ENCODE measurements at places on chromosomes 16 and 17.

DNA sequence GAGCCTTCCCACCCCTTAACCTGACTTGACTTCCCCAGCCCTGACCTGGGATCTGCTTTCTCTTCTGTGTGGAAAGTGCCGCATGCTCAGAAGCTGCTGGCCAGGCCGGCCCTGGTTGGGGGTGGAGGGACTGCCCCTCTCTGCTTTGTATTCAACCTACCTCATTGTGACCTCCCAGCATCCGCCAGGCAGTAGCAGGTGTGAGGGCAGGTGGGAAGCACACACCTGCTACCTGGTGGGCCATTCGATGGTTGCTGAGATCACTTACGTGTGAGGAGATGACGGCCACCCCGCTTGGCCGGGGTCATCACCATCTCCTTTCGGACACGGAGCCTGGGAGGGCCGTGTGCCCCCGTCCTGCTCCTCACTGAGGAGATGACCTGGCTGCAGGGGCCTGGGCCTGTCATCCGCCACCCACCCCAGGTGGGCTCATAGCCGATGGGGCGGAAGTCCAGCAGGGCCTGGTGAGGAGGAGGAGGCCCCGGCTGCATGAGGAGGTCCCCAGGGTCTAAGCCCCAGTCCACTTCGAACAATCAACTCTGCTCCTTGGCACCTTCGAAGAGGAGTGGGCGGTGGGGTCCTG lies 7.1 kb downstream of the CPNE7 start:
- DNase-seq: no peak

GRCh38 chr17:2398655-2399571 lies 1.9 kb downstream of the MNT start:
- no peak for DNase-seq

GRCh38 chr17:50055055-50055425 lies 870 bp upstream of the ITGA3 start:
- DNase-seq: no peak

DNA sequence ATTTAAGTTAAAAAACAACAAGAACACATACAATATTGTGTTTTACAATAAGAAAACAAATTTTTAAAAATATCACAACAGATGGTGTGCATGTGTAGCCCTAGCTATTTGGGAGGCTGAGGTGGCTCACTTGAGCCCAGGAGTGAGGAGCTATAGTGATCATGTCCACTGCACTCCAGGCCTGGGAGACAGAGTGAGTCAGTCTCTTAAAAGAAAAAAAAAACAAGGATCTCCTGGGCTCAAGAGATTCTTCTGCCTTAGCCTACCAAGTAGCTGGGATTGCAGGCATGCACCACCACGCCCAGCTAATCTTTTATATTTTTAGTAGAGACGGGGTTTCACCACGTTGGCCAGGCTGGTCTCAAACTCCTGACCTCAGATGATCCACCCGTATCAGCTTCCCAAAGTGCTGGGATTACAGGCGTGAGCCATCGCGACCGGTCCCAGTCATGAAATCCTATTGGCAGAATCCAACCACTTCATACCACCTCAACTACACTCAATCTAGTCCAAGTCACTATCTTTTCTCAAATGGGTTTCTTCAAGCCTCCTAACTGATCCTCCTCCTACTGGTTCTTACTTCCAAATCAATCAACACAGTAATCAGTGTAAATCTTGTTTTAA lies 55.0 kb downstream of the STH start:
- no peak for DNase-seq

DNA sequence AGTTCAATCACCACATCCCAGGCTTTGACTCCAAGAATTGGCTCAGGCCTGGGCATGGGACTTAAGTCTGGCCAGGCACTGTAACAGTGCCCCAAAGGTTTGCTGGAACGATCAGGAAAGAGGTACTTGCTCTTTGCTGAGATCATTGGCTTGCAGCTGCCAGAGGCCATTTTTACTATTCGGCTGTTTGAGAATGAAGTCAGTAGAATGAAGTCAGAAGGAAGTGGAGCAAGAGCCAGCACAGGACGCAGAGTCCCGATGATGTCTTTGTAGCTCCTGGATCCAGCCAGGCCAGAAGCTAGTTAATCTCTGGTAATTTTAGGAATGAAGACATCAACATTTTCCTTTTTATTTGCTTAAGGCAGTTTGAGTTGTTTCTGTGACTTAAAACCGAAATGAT lies 195.5 kb downstream of the RAB11FIP4 start:
- DNase-seq: no peak
